Stimulated activated CD8-positive, alpha-beta memory T cell treated with anti-CD3 and anti-CD28 coated beads, Interleukin-7, amount 100 ng/mL, for 4 hours (primary cell): ENCODE measurements at places on chromosomes 5 and 9.
A peak's percentile ranks its signal among the peaks of the same experiment; 100 is the strongest.

DNA sequence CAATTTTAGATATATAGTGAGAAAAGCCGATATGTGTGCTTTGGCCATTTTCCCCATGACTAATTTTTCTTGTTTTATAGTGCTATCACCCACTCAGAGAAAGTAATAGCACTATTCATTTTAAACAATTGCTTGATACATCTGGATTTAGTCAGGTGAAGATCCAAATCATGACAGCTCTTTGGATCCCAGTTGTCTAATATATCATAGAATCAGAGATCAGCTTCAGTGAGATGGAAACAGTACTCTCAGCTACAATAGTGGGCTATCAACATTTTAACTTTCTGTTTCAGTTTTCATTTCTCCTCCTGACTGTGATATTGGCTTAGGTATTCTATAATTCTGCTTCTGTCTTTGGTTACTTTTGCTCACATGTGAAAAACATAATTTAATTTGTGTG is 38.7 kb downstream of the VCAN start:
- DNase-seq: no peak

- DNase-seq: no peak
These were observed 69.9 kb downstream of the IQGAP2 start for GRCh38 chr5:76473009-76473336.

GRCh38 chr5:155895484-155895883 is 431.5 kb upstream of the SGCD start:
- DNase-seq: no peak

DNA sequence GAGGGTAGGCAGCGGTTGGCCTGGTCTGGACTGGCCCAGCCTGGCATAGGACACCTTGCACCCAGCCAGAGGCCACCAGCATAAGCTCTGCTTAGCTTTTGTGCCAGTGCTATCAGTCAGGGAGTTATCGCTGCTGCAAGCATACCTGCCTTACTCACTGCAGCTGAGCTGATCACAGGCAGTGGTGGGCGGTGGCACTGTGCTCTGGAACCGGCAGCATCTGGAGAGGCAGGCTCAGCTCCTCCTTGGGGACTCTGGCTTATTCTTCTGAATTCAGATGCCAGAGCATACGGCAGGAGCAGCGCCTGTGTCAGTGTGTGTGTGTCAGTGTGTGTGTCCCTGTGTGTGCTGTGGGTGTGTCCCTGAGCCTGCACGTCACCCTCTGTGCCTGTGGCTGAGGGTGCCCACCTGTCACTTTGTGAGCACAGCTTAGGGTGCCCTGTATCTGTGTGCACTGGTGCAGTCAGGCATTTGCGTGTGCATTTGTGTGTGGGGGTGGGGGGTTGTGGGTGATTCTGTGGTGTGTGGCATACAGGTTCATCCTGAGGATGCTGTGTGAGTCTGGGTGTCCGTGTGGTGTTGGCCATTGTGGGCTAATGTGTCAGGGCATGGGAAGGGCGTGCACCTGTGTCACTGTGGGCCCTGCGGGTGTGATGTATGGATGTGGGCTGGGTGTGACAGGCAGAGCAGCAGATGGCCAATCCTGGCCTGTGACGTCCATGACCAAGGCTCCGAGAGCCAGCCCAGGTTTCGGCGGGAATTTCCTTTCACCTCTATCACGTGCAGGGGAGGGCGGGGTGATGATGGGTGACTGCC is 23.5 kb downstream of the LMX1B start:
- DNase-seq: peak; percentile 43

DNA sequence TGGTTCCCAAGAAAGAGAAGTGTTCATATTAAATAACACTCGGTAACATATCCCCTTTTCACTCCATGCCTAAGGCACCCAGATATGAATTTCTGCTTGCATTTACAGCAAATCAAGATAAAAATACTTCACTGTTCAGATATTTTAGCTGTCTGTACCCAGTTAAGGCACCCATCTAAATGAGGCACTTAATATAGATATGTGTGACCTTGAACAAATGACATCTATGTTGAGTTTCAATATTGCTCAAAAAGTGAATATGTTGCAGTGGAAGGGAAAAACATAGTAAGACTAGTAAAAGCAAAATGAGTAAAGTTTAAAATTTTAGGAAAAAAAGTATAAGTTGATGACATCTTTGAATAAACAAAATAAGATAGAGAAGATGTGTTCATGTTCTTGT is 32.4 kb upstream of the SPDL1 start:
- DNase-seq: no peak

GRCh38 chr5:32029261-32029660 is 144.9 kb downstream of the GOLPH3 start:
- no peak for DNase-seq

DNA sequence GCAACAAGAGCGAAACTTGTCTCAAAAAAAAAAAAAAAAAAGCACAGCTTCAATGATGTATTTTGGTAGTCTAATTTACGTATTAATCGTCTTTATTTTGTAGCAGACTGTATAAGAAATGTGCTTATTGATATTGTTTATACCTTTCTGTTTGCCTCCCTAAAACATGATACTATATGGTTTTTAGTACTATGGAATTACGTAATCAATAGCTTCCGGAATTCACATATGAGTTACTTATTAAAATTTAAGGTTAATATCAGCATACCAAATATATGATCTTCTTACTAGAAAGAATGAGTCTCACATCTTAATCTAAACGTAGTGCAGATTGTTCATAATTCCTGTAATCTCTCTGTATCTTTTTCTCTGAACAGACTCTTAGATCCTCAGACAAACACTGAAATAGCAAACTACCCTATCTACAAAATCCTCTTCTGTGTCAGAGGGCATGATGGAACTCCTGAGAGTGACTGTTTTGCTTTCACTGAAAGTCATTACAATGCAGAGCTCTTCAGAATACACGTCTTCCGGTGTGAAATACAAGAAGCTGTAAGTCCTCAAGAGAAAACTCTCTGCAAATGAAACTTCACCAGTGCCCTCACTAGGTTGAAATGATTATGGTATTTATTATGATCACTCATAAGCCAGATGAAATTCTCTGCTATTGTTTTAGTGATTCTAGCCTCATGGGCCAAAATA is 44.4 kb upstream of the GPR21 start:
- DNase-seq: no peak

- DNase-seq: no peak
These were observed 65.1 kb downstream of the BASP1 start for GRCh38 chr5:17282283-17283120.

DNA sequence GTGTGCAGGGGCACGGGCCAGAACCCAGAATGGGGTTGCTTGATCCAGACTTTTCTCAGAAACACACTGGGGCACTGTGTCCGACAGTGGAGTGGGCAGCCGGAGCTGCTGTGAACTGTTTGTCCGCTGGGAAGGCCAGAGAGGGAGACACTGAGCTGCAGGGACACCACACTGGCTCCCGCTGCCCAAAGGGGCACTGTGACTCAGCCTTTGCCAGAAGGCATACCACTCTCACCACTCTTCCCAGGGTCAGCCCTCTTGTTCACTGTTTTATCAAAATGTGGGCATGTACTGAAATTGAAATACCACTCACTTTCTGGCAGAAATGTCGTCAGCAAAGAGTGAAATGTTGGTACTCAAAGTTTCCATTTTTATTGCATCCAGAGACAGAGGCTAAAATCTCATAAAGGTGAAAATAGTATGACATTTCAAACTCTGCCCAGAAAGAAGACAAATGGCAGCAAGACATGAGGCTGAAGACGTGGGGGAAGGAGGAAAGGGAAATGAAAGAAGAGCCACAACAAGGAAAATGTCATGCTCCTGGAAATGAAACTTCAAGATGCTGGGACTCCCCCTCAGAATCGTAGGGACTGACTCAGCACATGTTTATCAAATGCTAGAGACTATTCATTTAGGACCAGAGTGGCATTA is 4.5 kb upstream of the IL7R start:
- peak; percentile 52 for DNase-seq

DNA sequence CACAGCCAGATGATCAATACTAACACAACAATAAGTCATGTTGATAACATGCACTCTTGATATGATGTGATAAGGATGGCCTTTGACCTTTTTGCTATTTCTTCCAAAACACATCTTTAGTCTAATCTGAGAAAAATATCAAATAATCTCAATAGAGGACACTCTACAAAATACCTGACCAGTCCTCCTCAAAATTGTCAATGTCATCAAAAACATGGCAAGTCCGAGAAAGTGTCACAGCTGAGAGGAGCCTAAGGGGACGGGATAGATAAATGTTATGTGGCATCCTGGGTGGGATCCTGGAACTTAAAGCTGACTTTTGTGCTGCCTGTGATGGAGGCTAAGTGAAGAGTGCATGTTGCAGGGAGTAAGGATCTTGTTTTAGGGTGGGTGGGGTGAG is 699.6 kb upstream of the ADAMTS16 start:
- DNase-seq: no peak

DNA sequence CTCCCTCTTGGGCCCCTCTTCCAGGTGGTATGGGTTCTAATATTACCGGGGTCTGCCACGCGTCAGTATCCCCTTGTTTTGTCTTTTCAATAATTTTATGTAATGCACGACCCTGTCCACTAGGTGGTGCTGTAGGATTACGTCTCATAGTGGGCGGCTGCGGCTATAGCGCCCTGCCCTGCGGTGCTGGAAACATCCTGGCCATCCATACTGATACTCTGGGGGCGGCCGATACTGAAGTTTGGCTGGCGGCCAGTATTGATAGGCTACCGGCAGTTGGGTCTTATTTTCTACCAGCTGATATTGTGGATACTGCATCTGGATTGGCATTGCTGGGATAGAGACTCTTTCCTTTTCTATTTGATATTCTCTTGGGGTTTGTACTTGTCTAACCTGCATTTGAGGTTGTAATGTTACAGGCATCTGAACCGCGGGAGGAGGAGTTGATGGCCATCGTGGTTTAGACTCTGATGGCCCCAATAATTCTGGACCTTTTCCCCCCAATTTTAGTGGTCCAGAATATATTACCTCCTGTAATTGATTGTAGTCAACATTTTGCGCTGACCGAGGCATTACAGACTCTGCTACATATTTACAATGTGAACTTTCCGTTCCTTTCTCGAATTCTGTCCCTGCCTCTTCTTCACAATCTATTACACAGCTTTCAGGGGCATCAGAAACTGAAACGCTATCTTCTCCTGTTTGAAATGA is 3.3 kb upstream of the TMEM141 start:
- peak; percentile 56 for DNase-seq

GRCh38 chr5:154367101-154367500 is 78.7 kb upstream of the SAP30L start:
- DNase-seq: no peak

GRCh38 chr9:98830554-98830953 is 23.1 kb downstream of the GALNT12 start:
- no peak for DNase-seq

- DNase-seq: no peak
These were observed 28.0 kb downstream of the DNAI1 start for GRCh38 chr9:34486572-34486971.

- no peak for DNase-seq
These were observed 48.2 kb downstream of the P4HA2 start for GRCh38 chr5:132179405-132179804.

- no peak for DNase-seq
These were observed 39.7 kb downstream of the EGFLAM start for GRCh38 chr5:38297830-38298608.

DNA sequence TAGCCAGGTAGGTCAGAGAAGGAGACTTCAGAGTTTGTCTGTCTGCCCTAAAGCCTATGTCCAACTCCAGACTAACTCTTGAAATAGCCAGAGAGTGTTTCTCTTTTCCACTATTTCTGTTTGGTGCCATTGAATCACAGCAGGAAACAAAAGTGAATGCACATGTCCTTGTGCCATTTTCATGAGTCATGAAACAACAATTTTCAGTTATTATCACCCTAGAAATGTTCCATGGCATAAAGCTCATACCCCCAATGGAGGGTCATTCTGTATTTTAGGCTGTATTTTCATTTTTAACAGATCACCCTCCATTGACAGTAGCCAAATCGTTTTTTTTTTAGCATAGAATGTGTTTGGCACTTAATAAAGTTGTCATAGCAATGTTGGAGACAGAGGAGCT is 124.7 kb downstream of the PAPPA start:
- DNase-seq: no peak

GRCh38 chr5:176659860-176660461 is 12.7 kb downstream of the TSPAN17 start:
- no peak for DNase-seq

- no peak for DNase-seq
These were observed at the start of gene FBXL7 for GRCh38 chr5:15499528-15500324. Gene FBXL7, plus strand, starts transcription at chr5:15500180.

DNA sequence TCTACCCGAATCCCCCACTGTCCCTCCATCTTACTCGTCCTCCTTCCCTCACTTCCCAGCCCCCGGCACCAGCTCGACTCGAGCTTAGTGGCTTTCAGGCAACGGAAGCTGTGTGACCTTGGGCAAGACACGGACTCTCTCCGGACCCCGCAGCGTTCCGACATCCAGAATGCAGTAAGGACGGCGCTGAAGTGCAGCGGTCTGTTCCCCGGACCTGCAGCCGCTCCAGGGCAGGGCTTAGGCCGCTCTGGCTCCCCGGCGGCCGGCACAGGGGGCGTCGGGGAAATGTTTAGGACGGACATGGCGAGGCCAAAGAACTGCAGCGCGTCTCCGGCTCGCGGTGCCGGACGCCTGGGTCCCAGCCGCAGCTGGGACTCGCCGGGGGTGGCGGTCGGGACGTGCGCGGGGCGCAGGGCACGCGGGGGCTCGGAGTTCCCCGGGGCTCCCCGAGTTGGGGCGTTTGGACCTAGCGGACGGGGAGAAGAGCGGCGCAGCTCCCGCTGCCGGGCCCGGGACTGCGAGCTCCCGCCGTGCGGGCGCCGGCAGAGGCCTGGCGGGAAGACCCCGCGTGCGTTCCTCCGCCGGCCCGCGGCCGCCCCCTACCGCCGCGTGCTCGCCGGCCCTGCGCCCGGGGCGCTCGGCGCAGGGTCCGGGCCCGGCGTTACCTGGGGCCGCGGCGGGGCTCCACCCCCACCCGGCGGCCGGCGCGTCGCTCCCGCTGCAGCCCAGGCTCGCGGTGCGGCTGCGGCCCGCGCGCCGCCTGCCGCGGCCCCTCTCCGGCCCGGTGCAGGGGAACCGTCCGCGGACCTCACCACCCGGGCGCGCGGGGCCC is 5.6 kb upstream of the RNF44 start:
- no peak for DNase-seq

GRCh38 chr5:147174671-147175265 is 60.1 kb upstream of the STK32A start:
- DNase-seq: no peak

- DNase-seq: no peak
These were observed 7.4 kb downstream of the CPEB4 start for GRCh38 chr5:173895401-173896165.

DNA sequence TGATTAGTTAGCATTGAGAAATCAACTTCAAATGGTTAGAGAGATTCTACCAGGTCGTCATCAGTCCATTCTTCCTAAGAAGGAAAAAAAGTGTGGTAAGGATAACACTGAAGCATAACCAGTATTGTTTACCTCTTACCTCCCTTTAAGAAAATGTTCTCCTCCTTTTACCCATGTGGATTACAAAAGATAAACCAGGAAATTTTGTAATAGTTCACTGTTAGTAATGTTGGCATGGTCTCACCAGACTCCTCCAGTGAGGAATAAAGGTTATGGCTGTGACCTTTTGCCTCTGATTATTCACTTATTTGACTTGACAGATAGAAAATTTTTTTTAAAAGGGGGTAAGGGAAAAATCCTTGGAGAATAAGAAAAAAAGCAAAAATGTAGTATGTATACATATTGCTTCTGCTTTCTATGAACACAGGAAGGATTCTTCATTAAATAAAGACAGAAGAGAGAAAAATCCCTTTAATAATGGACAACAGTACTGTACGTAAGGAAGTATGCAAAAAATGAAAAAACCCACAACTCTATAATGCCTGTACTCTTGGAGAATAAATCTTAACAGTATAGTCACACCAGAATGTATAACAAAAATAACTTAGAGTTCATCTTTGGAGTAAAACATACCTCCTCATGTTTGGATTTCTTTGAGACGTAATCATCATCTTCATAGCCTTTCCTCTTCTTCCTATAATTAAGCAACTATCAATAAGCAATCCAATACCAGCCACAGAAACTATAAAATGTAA is 18.1 kb downstream of the CCNH start:
- no peak for DNase-seq
